ENCODE measurements at places on chromosomes 6 and 20.

- DNase-seq: no peak
Measured at GRCh38 chr6:134049176-134049575, 3.2 kb downstream of the SLC2A12 start.

GRCh38 chr20:2604506-2604835 is 48.0 kb upstream of the NOP56 start:
- no peak for DNase-seq

DNA sequence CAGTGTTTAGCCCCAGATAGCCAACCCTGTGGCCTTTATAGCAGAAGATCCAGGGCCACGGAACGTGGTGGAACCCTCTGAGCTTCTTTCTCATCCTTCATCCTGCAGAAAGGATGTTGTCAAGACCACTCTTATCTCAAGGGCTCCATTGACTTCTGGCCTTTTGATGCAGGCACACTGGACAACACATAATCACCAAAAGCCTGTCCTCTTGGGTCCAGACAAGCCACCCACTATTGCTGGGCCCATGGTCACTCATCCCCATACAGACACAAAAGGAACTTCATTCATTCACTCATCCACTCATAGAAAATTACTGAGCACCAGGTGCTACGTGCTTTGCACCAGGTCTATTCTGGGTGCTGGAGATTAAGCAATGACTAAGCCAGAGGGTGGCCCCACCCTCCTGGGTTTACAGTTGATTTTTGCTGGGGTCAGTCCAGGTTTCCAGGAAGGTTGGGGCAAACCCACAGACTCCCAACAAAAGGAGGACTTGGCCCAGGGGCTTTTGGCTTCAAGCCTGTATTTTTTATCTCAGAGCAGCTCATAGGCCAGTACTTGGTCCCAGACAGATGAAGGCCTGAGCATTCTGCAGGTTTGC is 2.4 kb downstream of the CST8 start:
- DNase-seq: no peak

DNA sequence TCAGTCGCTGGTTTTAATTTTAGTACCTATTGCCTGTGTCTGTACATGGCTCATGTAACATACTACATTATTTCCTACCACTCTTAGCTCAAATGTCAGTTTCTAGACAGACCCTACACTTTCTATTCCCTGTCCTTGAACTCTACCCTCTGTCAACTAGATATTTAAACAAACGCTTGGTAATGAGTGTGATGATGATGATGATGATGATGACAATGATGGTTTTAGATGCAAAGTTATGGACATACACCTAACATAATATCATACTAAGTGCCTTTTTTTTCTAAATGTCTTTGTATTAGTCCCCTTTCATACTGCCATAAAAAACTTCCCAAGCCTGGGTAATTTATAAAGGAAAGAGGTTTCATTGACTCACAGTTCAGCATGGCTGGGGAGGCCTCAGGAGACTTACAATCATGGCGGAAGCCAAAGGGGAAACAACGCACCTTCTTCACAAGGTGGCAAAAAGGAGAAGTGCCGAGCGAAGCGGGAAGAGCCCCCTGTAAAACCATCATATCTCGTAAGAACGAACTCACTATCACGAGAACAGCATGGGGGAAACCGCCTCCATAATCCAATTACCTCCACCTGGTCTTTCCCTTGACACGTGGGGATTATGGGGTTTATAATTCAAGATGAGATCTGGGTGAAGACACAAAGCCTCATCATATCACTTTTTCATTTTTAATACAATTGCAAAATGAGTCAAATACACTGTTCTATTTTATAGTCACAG is 87.1 kb downstream of the IBTK start:
- DNase-seq: no peak

DNA sequence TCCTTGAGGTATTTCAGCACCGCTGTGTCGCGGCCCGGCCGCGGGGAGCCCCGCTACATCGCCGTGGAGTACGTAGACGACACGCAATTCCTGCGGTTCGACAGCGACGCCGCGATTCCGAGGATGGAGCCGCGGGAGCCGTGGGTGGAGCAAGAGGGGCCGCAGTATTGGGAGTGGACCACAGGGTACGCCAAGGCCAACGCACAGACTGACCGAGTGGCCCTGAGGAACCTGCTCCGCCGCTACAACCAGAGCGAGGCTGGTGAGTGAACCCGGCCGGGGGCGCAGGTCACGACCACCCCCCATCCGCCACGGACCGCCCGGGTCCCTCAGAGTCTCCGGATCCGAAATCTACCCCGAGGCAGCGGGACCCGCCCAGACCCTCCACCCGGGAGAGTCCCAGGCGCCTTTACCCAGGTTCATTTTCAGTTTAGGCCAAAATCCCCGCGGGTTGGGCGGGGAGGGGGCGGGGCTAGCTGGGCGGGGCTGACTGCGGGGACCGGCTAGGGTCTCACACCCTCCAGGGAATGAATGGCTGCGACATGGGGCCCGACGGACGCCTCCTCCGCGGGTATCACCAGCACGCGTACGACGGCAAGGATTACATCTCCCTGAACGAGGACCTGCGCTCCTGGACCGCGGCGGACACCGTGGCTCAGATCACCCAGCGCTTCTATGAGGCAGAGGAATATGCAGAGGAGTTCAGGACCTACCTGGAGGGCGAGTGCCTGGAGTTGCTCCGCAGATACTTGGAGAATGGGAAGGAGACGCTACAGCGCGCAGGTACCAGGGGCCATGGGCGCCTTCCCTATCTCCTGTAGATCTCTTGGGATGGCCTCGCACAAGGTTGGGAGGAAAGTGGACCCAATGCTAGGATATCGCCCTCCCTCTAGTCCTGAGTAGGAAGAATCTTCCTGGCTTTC is 693 bp downstream of the HLA-F start:
- peak; percentile 69 for DNase-seq

GRCh38 chr6:102501615-102502014 is 1108.1 kb downstream of the GRIK2 start:
- no peak for DNase-seq

DNA sequence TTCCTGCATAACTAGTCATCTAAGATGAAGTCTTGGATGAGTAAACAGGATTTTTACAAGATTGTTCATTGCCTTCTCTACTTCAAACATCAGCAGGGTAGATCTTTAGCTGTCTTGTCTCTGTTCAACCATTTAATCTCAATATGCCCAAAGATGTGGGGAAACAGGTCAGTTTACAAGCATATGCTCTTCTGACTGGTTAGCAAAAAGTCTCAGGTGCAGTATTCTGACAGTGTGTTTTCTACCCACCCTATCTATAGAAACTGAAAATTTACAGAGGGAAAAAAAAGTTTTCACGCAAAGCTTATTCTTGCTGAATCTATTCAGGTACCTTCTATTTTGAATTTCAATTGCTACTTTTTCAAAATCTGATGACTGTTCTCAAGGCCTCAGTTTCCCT is 29.0 kb downstream of the MAP3K5 start:
- DNase-seq: no peak

DNA sequence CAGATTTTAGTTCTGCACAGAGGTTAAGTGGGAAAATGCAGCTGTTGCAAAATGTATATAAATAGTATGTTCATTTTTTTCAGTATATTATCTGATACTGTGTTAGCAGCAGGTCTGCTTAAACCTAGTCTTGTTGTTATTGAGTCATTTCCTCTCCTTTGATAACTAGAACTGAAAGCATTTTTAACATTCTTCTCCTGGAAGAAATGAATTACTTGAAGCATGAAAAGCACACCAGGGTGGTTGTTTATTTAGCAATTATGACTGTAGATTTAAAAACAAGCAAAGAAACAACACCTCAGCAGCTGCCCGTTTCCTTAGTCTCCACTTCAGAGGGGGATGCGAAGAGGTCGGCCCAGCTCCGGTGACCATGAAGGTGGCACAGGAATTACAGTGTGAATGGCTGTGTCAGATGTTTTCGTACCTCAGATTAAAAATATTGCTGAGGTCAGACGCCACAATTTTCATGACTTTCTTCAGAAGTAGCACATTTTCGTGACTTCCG is 53.5 kb downstream of the GOPC start:
- no peak for DNase-seq

DNA sequence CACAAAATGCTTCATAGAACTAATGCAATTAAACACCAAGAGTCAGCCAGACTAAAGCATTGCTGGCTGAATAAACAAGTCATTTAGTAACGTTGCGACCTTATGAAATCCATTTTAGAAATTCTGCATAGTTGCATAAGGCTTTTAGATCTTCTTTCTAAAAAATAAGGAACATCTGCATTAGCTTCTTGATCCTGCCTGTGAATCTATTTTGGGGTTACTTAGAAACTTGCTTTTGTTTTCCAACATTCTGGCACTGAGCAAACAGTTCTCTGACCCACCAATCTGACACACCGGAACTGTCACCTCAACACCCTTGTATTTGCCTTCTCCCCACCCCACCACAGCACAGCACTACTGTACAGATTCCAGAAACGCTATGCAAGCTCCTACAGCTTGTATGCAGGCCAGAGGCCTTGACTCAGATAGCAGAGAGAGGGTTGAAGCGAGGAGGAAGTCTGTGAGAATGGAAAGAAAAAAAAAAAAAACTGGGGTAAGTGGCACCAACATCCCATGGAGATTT is 55.0 kb downstream of the KIF13A start:
- no peak for DNase-seq

All from T-helper 22 cell (primary cell).